ENCODE measurements at places on chromosomes 3 and 15. TPM values are rescaled to one million over a fixed set of nuclear protein-coding genes. Genes with fewer than 3 reads are reported as not detected.

DNA sequence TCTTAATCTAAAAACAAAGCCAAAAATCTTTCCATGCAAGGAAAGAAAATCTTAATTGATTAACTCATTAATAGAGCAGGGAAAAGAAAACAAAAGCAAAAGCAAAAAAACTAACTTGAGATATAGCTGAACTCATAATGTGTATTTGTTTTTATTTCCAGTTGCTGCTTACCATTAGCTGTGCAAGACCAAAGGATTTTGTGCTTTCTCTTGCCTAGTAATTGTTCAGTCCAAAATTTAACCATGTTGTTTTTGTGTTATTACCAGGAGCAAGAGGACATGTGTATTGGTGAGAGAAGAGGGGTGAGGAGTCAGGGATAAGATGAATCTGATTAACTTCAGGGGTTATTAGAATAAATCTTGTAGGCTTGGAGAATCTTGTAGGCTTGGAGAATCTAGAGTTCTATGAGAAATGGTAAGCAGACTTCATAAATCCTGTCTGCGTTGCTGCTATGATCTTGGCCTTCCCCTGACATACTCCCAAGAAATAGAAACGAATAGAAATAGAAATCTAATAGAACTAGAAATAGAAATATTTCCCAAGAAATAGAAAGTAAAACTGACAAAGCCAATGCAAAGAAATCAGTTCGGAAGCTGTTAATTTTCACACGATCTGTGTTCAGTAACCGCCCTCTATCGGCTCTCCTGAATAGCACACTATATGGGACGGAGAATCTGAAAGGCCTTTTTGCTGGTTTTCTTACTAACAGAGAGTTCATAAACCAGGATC lies 72.6 kb upstream of the TNFSF10 start:
- peak; percentile 87 for DNase-seq

DNA sequence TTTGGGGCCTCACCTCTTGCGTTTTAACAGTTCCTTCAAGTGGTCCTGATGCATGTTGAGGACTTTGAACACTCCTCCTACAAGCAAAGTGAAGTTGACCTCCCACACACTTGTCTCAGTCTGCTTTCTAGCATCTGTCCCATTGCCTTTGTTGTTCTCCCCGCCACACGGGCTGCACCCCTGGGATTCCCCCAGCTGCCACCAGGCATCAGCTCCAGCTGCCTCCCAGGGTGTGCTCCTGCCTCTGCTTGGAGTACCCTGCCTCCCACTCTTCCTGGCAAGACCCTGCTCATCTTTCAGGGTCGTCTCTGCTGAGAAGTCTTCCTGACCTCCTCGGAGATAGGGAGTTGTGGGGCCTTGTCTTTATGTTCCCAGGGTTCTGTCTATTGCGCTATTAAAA lies 52.2 kb downstream of the IGF1R start:
- no peak for DNase-seq

DNA sequence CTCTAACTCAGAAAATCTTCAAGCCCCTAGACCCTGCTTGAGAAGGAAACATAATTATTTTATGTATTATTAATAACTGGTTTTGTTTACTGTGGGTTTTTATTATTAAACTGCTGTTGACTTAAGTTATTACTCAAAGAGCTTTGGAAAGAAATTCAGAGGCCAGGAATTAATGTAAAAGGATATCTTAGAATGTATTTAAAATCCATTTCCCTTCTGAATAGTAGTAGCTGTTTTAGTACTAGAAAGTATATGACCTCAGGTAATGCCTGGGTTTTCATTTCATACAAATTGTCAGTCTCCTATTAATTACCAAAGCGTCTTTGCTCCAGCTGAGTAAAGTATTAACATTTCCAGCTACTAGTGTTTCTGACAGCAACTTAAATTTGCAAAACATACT lies 223.1 kb downstream of the ITPR1 start:
- no peak for DNase-seq

FBXO40 gene
- not detected for total RNA-seq

SLC24A5 gene
- not detected for total RNA-seq

Measured in activated CD4-positive, alpha-beta T cell treated with anti-CD3 and anti-CD28 coated beads, Interleukin-2, amount 10 ng/mL, durations not matched to agents 24 days and 14 days (primary cell).